CD4-positive, alpha-beta T cell treated with Interleukin-21 for 1 hour (primary cell): ENCODE measurements at places on chromosomes 5 and 9.

- no peak for DNase-seq
Measured at GRCh38 chr5:179612577-179613459, 10.7 kb downstream of the HNRNPH1 start.

- no peak for DNase-seq
Measured at GRCh38 chr5:168813184-168813968, 234.2 kb upstream of the PANK3 start.

- DNase-seq, result no peak
Measured at GRCh38 chr9:85397005-85397404, 344.7 kb downstream of the AGTPBP1 start.

- no peak for DNase-seq
Measured at GRCh38 chr9:84935528-84936117, 266.1 kb downstream of the NTRK2 start.

GRCh38 chr5:111820072-111820471 lies 63.1 kb upstream of the NREP start:
- DNase-seq, result no peak

DNA sequence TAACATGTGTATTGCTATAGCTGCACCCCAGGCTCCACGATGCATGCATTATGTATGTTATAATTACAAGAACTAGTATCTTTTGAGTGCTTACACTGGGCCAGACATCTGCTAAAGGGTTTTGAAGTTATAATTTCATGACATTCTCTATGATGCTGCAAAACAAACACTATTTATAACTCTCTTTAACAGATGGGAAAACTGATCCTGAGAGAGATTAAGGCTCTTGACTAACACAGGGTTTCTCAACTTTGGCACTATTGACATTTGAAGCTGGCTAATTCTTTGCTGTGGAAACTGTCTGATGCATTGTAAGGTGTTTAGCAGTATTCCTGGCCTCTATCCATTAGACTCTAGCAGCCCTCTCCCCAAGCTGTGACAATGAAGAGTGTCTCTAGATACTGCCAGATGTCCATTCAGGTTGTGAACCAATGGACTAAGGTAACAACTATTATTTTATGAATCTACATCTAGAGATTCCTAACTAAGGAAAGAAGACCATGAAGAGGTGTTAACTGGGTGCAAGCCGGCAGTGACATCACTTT lies 258.6 kb downstream of the ASTN2 start:
- no peak for DNase-seq

GRCh38 chr5:113172231-113172826 lies 195.7 kb downstream of the DCP2 start:
- no peak for DNase-seq
